GM13977 (cell line): ENCODE measurements at places on chromosomes 3 and 15.
A peak's percentile ranks its signal among the peaks of the same experiment; 100 is the strongest.

GRCh38 chr3:49807431-49808114, 4.5 kb downstream of the INKA1 start:
- no peak for DNase-seq

DNA sequence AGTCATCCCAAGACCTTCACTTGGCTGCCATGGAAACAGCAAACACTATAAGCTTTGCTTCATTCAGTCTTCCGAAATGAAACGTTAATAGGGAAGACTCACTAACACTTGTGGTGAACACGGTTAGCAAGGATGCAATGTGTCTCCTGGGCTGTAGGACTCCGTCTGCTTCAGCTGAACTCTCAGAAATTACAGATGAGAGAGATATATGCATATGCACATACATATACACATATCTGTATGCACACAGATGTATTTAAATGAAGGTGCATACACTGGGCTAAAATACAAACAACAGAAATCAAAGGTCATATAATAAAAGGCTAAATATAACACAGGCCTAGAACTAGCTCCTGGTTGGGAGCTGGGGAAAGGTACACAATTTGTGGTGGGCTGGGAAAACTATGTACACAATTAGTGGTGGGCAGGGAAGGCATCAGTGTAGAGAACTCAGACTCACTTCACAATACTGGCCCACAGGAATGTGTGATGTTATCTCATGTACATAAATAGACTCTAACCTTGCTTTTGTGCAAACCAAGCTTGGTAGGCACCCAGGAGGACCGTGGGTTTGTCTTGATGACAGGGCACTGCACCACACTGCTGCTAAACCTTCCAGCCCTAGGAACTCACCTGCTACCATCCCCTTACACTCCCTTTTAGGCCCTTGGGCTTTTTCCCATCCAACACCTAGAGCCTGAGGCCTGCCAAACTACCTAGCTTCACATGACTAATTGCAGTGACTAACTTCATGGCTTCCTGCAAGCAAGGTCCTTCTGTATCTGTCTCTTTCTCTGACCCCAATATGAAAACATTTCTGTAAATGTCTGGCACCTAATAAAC, 873.1 kb downstream of the NSUN3 start:
- no peak for DNase-seq

- no peak for DNase-seq
These were observed 79.4 kb downstream of the GTPBP8 start for GRCh38 chr3:113070072-113070640.

GRCh38 chr3:69235882-69236281, 113.5 kb upstream of the LMOD3 start:
- DNase-seq = no peak

DNA sequence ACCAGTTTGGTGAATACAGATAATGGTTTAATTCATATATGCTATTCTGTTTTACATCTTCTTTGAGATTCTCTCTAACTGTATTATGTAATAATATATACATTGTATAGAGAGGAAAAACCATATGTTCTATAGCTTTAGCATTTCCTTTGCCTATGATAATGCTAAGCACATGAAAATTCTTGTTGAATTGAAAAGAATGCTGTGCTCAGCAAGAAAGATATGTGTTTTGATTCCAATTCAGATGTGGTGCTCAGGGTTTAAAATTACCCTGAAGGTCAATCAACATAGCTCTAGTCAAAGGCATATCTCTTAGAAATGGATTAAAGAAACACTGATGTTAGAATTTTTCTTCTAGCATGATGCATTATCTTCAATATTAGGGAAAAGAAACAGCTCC, 8.5 kb upstream of the TUSC7 start:
- DNase-seq = no peak

DNA sequence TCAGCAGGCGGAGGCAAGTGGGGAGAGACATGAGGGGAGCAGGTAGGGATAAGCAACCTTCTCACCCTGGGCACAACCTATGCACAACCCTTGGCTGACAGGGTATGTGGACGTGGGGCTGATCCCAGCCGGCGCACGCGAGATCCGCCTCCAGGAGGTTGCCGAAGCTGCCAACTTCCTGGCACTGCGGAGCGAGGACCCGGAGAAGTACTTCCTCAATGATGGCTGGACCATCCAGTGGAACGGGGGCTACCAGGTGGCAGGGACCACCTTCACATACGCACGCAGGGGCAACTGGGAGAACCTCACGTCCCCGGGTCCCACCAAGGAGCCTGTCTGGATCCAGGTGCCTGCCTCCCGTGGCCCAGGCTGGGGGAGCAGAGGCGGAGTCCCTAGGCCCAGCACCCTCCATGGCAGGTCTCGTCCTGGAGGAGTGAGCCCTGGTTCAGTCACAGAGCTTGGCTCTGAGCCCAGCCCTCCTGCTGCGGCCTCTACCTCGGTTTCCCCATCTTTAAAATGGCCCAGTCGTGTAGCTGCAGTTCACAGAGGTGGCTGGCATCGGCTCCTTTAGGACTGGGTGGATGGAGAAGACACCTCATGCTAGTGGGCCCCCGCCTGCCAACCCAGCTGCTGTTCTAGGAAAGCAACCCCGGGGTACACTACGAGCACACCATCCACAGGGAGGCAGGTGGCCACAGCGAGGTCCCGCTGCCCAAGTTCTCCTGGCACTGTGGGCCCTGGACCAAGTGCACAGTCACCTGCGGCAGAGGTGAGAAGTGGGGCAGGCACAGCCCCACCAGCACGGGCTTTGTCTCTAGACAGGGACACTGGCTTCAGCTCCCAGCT, 96.0 kb downstream of the TBC1D2B start:
- no peak for DNase-seq

DNA sequence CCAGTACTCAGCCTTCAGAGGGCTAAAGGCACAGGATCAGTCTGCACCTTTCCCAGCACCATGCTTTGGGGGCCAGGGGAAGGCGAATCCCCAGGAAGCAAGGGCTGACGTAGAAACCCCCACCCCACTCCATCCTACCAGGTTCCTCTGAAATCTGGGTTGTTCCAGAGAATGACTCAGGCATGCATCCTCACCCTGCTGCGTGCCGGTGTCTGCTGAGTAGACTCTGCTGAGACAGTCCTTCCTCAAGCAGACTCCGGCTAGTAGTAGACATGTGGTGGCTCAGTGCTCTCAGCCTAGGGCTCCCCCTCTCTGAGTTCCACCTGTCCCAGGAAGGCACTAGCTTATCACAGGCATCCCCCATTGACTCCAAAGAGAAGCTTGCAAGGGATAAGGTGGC, 9.0 kb downstream of the TMEM43 start:
- no peak for DNase-seq

- no peak for DNase-seq
These were observed 77.2 kb downstream of the CADPS start for GRCh38 chr3:62798000-62798399.

DNA sequence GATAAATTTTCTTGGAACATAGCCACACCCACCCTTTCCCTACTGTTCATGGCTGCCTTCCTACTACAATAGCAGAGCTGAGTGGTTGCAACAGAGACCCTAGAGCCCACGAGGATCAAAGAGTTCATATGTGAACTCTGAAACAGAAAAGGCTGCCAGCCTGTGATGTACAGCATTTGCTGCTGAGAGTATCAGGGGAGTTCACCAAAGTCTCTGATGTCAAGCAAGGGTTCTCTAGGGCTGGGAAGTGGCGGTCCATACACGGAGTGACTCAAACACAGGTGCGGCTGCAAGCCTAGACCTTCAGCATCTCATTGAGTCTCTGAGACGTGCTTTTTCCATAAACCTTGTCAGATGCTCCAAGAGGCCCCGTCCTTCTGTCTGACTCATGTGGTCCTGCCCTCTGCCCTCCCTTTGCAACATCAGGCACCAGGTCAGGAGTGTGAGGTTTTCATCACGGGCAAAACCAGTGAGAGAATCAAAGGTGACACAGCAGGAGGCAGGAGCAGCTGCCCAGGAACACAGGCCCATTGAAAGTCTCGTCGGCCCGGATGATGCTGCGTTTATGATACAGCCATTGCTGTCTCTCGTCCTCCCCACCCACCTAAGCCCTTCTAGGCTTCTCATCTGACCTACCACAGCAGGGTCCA, 42.9 kb downstream of the PCSK6 start:
- no peak for DNase-seq

- DNase-seq = no peak
These were observed 147.8 kb downstream of the LEKR1 start for GRCh38 chr3:156973954-156974353.

DNA sequence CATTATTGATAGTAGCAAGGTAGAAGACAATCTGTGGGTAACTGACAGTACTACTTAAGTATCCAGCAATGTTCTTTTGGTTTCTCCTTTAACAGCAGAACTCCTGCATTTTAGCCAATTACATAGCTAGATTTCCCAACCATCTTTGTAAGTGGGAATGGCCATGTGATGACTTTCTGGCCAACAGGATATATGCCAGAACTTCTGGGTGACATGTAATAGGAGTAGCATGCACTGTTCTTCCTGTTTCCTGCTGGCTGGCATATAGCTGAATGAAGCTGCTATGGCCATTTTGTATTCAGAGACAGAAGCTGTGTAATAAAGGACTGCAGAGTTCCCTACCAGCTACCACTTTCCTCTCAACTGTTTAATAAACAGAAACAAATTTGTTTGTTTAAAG, 18.0 kb downstream of the SPICE1 start:
- no peak for DNase-seq

DNA sequence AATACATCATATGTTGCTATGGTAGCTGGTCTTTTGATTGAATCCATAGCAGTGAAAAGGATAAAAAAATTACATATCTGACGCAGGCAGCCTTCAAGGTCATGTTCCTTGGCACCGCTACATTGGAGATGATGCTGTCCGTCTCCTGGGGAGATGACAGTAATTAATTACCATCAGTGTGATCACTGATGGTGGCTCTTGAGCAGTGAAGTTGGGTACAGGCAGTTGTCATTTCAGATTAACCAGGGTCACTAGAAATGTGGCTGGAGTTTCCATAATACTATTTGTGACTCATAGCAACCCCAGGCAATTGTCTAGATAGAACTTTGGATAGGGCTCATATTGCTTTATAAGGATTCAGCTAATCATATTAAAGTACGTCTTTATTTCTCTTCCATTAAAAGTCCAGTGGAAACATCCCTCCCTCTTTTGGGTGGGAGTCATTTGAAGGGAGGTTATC, 136.3 kb downstream of the THSD4 start:
- no peak for DNase-seq

DNA sequence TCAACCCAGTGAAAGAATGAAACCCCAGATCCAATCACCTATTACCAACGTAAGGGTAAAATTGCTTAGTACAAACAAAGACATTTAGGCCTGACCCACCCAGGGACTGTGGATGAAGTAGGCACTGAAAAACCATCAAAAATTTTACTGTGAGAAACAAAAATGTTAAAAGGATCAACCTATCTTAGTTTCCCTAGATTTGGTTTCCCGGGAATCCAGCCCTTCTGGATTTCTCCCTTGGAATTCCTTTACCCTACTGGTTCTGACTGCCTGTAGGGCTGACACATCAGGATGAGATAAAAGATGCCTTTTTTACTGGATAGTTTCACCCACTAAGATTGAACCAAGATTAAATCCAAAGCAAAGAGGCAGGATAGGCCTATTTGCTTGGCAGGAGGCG, 102.7 kb downstream of the SCAPER start:
- no peak for DNase-seq

- no peak for DNase-seq
These were observed 218.7 kb upstream of the CTDSPL start for GRCh38 chr3:37642670-37643598.

- no peak for DNase-seq
These were observed 236.7 kb downstream of the ADAMTSL3 start for GRCh38 chr15:83890587-83890986.

GRCh38 chr3:104132566-104133403, 1233.9 kb upstream of the ALCAM start:
- no peak for DNase-seq

DNA sequence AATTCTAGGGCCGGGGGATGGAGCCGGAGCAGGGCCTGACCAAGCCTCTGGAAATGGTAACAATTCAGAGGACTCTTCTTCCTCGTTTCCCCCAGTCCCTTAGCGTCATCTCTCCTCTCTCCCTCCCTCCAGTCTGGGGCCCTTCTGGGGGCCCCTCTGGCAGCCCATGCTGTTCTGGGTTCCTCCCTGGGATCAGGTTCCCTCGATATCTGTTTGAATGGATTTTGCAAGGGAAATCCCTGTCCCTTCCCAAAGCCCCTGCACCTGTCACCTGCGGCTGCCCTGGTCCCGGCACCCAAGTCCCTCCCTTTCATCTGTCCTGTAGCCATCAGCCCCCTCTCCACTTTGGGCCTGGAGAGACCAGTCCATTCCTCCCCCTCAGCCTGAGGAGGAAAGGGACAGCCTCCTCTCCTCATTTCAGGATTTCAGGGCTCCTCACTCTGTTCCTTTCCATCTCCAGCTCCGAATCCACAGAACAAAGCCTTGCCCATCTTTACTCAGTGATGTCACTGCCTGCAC, 1.7 kb upstream of the PLCB2 start:
- DNase-seq = no peak

DNA sequence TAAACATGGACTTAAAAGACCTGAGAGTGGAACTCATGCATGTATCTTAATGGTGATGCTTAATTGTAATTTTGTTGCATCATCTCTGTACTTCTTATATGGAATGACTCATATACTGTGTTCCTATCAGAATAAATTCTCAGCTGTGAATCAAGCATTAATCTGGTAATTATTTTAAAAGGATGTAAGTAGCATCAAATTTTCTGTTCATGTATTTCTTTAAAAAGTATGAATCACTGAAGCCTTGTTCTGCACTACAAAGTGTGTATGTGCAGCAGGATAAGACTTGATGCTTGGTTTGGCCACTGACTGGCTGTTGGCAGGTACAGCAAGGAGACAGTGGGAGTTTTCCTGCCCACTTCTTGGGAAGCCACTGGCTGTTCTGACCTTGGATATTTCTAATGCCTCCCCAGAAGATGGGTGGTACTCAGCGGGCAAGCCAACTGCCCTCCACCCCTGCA, 123.9 kb downstream of the ANO10 start:
- no peak for DNase-seq

DNA sequence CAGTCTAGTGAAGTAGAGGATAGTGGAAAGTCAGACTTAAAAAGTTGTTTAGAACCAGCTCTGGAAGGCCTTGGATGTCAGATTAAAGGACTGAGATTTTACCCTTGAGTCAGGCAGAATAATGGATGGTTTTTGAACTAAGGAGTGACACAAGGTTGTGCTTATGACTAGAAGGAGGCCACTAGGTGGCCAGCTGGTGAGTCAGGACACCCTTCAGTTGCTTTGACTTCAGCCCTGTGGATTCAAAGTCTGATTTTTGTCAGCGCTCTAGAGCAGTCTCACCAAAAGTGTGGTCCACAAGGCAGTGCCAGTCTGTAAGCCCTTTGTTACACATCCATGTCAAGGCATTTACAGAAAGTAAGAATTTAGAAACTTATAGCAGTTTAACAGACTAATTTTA, 3.8 kb upstream of the GABPB1 start:
- peak; percentile 50 for DNase-seq

GRCh38 chr15:75891895-75892294, 11.8 kb upstream of the FBXO22 start:
- DNase-seq = no peak

- no peak for DNase-seq
These were observed 33.5 kb downstream of the ALS2CL start for GRCh38 chr3:46660003-46660402.

- no peak for DNase-seq
These were observed 112.5 kb downstream of the RPLP1 start for GRCh38 chr15:69565066-69565655.

GRCh38 chr15:23467110-23467600, 20.1 kb upstream of the GOLGA6L2 start:
- peak; percentile 16 for DNase-seq
